ENCODE measurements at places on chromosomes 2 and 18.

GRCh38 chr18:47108373-47108772, 41.9 kb downstream of the HDHD2 start:
- DNase-seq, result no peak

DNA sequence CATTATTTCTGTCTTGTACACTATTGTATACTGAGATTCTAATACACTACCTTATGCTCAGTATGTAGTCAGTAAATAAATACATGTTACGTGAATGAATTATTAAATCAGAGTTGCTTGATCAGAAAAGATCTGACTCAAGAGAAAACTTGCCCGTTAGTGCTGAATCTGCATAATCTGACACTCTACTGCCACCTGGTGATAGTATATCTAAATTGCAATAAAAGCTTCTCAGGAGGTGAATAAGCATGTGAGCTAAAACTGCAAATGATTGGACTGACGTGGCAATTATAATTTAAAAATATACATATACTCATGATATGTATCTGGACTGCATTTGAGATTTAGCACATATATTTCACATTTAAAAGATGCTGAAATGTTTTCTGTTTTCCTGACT, 70.4 kb downstream of the KIAA1328 start:
- DNase-seq, result peak; percentile 16

GRCh38 chr2:75607400-75607798, 39.2 kb upstream of the MRPL19 start:
- DNase-seq, result no peak

GRCh38 chr2:37829202-37829601, 95.9 kb upstream of the RMDN2 start:
- DNase-seq, result peak; percentile 25

DNA sequence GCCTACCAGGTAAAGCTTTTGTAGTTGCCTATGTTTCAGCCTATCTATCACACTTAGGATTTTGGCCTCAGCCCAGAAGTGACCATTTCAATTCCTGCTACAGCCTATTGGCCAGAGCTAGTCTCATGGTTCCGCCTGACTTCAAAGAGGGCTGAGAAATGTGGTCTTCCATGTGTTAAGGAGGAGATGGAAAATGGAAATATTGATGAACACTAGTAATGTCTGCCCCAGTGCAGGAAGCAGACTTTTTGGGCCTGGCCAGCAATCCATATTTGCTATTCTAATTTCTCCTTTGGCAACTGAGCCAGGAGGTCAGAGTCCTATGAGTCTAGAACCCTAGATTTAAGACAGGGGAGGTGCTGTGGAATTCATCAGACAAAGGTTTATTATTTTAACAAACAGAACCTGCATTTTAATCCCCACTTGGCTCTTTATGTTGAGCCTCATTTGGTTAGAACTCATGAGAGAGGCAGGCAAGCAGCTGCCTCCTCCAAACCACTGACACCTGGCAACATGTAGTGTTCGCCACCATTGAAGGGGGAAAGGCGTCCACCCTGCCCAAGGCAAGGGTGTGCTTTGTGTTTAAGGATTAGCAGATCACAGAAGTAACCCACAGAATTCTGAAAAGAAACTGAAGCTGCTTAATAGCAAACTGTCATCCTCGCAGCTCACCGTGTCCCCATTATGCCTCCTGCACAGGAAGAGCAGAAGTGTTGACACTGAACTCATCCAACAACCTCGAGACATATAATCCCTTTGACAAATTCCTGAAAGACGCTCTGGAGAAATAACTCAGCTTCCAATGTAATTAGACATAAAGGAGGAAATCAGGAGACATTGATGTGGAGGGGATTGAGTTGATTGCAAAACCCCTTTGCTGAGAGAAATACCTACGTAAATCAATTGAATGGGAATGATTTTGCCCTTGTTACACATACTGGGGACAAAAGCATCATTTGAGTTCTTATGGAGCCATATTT, 47.7 kb upstream of the SCG2 start:
- no peak for DNase-seq

GRCh38 chr2:69075486-69075885, 62.5 kb downstream of the ANTXR1 start:
- DNase-seq, result no peak

GRCh38 chr18:42730272-42730671, 385.2 kb downstream of the RIT2 start:
- no peak for DNase-seq

GRCh38 chr2:225002656-225003045, 39.6 kb downstream of the DOCK10 start:
- DNase-seq, result peak; percentile 41

DNA sequence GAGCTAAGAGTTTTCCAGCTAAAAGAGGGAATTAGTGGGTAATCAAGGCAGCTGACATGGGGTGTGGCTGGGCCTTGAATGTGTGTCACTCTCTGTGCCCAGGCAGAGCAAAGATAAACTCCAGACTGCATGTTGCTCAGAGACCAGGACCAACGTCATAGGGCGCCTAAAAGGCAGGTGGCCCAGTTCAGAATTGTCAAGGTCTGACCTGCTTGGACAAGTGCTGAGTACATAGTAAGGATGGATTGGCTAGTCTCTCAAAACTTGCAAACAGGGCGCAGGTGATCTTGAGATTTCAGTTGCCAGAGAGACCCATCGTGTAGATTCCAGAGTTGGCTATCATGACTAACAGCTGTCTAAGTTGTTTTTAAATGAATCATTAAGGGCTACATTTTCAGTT, 19.0 kb downstream of the CLUL1 start:
- no peak for DNase-seq

- DNase-seq, result no peak
Observed at GRCh38 chr2:12052796-12053195, 306.4 kb downstream of the LPIN1 start.

DNA sequence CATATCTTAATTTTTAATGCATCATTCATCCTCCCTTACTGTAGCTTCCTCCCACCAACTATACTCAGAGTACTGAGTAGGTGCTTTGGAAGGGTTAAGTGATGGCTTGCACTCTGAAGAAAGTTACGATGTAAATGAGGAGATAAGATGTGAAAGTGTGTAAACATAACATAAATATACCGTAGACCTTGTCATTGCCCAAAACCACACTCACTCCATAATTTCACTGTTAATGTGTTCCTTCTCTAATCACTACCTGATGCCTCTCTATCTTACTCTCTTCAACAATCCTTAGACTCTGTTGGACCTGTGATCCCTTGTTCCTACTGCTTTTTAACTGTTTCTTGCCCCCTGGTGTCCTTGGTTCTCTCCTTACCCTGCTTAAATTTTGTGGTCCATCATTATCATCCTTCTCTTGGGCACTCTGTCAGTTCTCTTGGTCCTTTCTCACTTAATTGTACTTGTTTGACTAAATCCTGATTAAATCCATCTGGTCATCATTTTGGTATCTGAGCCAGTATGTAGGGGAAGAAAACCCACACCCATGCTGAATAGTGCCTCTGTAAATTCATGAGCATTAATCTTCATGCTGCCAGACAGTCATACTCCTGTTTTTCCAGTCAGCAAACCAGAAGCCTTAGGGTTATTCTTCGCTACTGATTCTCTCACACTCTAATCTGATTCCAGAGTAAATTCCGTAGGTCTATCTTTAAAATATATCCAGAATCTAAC, 45.0 kb downstream of the PMS1 start:
- DNase-seq, result no peak

- DNase-seq, result no peak
Observed at GRCh38 chr2:109098251-109098920, 30.6 kb upstream of the SH3RF3 start.

DNA sequence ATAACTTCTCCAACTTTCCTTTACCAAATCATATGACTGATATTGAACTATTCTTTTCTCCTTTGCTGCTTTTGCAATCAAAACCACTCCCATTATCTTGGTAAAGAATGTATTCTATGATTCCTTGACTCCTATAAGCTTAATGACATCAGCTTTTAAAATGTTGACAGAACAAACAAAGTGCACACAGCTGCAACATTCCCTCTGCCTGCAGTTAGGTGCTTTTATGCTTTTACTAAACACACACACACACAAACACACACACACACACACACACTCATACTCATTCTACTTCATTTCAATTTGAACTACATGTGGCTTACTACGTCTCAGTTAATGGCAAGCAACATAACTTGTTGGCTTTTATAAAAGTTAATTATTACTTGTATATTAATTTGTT, 946.6 kb downstream of the DPP10 start:
- no peak for DNase-seq

DNA sequence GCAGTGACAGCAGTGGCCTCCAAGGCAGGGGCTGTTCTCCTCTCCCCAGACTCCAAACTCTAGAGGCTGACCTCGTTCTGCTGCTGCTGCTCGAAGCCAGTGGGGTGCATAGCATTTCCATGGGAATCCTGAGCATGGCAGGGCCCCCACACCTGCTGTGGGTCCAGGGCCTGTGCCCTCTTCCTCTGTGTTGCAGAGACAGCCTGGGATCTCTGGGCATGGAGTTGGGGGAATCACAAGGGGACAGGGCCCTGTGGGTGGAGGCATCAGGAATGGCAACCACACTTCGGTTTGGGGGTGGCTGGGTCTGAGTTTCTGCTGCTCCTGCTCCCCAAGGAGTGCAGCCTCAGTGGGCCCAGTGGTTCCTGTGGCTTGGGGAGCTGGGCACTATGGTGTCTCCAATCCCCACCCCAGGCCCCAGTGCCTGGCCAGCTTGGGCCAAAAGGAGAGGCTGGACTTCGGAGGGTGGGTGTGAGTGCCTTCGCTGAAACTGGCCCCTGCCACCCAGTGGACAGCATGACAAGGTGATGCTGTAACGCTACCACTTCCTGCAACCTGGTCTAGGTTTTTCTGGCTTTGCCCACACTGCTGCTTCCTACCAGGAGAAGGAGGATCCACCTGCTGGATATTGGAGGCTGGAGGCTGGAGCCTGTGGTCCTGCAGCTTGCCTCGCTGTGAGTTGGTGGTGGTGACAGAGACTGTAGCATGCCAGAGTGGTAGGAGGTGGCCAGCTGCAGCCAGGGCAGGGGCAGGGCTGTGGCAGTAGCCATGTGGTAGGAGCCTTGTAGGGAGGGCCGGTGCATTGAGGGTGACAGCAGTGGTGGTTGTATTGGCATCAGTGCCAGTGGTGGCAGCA, 56.6 kb downstream of the SOWAHC start:
- no peak for DNase-seq

- no peak for DNase-seq
Observed at GRCh38 chr18:55354795-55355194, 233.2 kb downstream of the TCF4 start.

DNA sequence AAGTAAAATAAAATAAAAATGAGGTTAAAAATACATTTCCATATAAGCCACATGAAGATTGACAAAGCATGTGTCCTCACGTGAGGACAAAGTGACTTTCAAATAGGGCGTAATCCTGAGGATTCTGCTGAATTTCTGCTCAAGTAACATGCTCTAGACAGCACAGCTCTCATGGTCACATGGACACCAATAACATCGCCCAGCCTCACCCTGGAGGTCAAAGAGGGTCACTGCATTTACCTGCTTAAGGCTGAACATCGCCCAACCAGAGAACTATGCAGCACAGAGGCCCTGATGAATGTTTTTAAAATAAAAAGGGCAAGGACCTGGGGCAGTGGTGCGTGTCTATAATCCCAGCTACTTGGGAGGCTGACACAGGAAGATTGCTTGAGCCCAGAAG, 30.2 kb downstream of the TGFBRAP1 start:
- DNase-seq, result no peak

DNA sequence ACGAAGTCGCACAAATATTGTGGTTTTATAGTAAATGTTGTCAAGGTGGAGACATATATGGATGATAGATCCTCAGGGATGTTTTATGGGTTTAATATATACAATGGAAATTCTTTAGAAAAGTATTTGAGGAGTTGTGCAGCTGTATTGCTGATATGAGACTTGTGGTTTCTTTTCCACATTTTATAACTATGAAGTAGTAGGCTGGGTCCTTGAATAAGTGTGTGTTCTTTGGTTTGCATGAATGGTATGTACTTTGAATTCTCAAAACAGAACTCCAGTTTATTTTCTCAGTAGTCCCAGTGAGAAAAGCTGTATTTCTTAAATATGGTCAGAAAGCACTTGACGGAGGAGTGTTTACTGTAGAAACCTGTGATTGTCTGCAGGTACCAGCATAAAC, 42.4 kb downstream of the PLCL1 start:
- no peak for DNase-seq

DNA sequence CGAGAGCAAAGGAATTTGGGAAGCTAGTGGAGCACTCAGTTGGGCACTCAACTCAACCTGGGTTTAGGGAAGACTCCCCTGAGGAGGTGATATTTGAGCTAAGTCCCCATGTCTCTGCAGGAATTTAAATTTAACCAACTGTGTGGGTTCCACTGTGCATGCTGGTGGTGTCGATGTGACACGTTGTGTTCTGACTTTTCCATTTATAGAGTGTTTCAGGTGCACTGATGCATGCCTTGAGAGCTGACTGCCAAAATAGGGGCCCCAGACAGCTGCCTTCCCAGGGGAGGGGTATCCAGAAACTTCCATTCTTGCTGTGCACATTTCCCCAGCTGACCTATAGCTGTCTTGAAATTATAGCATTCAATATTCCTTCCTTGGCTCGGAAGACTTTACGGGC, 63.7 kb upstream of the BCL2L11 start:
- DNase-seq, result no peak

- no peak for DNase-seq
Observed at GRCh38 chr2:237501892-237502513, 15.0 kb downstream of the MLPH start.

- peak; percentile 38 for DNase-seq
Observed at GRCh38 chr2:64454386-64455332, 697 bp downstream of the LGALSL start.

GRCh38 chr2:3457524-3458395, 61.6 kb downstream of the ADI1 start:
- DNase-seq, result no peak

GRCh38 chr2:138455691-138456090, 45.9 kb upstream of the SPOPL start:
- DNase-seq, result no peak

GRCh38 chr18:8288472-8289195, 320.6 kb upstream of the RAB12 start:
- no peak for DNase-seq

DNA sequence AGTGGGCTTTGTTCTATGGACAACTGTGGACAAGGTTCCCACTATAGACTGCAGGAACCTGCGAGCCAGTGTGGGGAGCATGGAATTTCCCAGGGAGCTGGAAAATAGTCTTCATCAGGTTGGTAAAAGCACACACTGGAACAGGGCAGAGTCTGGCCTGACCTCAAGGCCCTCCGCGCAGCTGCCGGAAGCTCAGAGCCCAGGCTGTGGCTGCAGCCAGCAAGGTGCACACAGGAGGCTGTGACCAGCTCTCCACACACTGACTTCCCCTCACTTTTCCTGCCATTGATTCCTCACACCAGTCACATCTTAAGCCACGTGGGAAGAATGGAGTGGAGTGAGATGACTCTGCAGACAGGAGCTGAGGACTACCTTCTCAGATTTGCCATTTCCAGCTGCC, 19.1 kb downstream of the MAL start:
- no peak for DNase-seq

- DNase-seq, result no peak
Observed at GRCh38 chr2:237413777-237414661, at the start of gene COL6A3. COL6A3 (minus strand) TSS chr2:237414164; CDS start chr2:237396817, 17,347 bp downstream.

- DNase-seq, result no peak
Observed at GRCh38 chr2:232351686-232352510, 26.7 kb upstream of the ALPP start.
